ENCODE measurements at places on chromosomes 7 and 10.

DNA sequence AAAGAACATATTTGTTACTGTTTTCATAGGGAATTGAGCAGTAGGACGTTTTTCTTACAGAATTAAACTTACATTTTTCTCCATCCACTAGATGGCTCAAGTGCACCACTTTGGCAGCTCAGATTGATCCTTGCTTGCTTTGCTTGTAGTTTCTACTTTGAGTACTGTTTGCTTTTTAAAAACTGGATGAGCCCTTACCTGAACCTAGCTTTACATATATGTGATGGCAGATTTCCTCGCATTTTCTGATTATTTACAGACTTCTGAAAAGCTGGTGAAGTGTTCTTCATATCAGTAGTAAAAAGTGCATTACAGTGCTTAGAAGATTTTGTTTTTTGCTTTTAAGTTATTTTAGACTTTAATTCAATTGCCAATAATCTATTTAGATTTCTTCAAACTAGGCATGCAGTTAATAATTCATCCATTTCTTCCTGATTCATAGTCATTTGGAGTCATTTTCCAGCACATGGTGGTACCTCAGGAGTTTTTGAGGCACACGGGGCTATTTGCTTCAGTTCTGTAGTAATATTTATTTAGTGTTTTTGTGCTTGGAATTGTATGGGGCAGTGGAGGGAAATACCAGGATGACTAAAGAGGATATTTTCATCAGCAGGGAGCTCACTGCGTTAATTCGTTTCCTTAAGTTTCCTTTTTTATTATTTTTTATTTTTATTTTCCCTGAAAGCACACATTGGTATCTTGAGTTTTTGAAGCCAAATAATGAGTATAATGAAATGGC is 57.3 kb downstream of the MAPK8 start:
- peak; percentile 55 for DNase-seq

GRCh38 chr7:150968056-150968733 is 9.9 kb downstream of the KCNH2 start:
- no peak for DNase-seq

DNA sequence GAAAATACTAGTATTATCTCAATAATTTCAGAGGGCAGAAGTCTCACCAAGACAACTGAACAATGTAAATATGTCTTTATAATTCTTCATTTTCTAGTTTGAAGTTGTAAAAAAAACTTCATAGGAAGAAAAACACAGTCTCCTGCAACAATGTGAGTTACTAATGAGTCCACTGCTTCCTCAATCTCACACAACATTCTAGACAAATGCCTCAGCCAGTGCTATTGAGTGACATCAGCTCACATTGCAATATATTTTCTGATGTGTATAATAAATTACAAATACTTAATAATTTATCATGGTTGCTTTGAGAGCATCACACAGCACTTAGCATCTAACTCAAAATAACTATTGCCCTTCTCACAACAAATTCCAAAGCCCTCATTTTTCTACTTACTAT is 321.2 kb downstream of the GRM8 start:
- DNase-seq, result no peak

DNA sequence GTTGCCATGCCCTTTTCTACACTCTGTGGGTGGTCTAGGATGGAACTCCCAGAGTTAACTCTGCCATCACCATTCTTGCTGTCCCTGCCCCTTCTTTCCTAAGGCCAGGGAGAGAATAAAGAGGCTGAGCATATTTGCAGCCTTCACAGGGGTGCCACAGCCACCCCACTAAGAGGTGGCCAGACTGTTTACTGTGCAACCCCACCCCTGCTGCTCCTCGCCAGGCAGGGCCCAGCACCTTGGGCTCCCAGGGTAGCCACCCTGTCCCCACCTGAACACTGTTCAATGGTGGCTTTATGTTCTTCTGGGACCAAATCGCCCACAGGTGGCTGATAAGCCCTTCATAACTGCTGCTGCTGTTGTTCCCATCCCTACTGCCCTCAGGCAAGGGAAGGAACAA is 198.9 kb downstream of the SNX13 start:
- DNase-seq, result no peak

GRCh38 chr10:51527522-51528219 is 171.7 kb downstream of the CSTF2T start:
- DNase-seq, result no peak

GRCh38 chr7:78828317-78828716 is 625.1 kb downstream of the MAGI2 start:
- no peak for DNase-seq

GRCh38 chr10:52383088-52383487 is 69.0 kb downstream of the DKK1 start:
- no peak for DNase-seq

GRCh38 chr7:42758124-42758523 is 153.7 kb downstream of the C7orf25 start:
- DNase-seq, result no peak

DNA sequence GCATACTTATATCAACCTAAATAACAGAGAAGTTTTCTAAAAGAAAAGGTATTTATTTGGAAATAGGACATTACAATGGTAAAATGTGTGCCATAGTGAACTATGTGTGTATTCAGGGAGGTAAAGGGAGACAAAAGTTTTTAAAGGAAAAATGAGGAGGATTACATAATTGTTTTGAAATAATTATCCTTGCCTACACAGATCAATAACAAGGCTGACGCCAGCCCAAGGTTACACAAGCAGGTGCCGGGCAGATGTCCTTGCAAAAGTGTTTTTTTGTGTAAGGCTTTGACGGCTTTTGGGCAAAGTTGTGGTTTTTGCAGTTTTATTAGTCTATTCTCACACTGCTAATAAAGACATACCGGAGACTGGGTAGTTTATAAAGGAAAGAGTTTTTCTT is 22.7 kb upstream of the SLC35B4 start:
- no peak for DNase-seq

GRCh38 chr10:17648243-17649035 is 4.5 kb downstream of the STAM start:
- DNase-seq, result no peak

DNA sequence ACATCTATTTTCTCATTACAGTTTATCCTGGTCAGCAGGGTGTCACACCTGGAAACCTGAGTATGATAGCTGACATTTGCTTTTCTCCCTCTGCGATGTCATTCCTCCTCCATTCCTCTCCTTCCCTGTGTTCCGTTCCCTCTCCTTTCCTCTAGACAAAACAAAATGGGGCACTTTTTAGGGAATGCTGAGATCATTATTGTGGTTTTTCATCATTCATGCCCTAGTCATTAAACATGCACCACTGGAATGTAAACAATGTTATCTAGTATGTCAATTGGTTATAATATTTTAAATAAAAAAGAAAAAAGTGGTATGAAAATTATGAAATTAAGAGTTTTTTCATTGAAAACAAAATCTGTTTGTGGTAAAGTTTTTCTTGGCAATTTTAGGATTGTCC is 132.6 kb downstream of the MAPK8 start:
- DNase-seq, result no peak

- no peak for DNase-seq
Observed at GRCh38 chr7:883055-884021, 7.0 kb downstream of the GET4 start.

- no peak for DNase-seq
Observed at GRCh38 chr7:116810267-116811116, 51.9 kb upstream of the CAPZA2 start.

GRCh38 chr7:151235091-151235787 is 3.0 kb downstream of the CHPF2 start:
- DNase-seq, result no peak

DNA sequence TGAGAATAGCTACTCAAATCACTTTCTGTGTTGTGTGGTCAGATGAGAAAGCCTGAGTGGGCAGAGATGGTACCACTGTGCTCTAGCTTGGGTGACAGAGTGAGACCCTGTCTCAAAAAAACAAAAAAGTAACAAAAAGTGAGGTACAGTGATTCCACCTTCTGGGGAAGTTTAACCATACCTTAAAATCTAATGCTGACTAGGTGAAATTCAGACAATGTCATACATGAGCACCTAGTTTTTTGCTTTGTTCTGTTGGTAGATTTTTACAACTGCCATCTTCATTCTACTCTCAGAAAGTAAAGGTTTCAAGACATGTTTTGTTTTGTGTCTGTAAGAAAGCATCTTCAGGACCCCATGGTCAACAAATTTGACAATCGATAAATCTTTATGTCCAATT is 144.2 kb downstream of the ARHGAP21 start:
- no peak for DNase-seq

GRCh38 chr10:75106242-75106641 is 5.2 kb upstream of the SAMD8 start:
- DNase-seq, result no peak

- no peak for DNase-seq
Observed at GRCh38 chr7:152086513-152086912, 61.0 kb downstream of the GALNT11 start.

GRCh38 chr7:30390736-30391636 is 87.6 kb downstream of the NOD1 start:
- DNase-seq, result no peak

- no peak for DNase-seq
Observed at GRCh38 chr7:92754919-92755581, 81.3 kb downstream of the CDK6 start.

DNA sequence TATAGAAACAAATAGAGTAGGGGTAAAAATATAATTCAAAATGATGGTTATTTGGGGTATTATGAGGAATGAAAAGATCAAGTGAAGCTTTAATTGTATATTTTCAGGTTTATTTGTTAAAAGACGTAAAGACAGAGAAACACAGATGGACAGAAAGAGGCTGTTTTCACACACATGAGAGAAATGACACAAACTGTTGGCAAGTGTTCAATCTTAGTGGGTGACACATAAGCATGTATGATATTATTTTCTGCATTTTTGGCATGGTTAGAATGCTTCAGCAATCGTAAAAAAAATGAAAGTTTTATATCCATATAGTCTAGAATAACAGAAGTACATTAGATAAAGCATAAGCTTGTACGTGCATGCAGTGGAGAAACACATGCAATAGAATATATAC is 464.4 kb upstream of the AKR1E2 start:
- DNase-seq, result no peak

DNA sequence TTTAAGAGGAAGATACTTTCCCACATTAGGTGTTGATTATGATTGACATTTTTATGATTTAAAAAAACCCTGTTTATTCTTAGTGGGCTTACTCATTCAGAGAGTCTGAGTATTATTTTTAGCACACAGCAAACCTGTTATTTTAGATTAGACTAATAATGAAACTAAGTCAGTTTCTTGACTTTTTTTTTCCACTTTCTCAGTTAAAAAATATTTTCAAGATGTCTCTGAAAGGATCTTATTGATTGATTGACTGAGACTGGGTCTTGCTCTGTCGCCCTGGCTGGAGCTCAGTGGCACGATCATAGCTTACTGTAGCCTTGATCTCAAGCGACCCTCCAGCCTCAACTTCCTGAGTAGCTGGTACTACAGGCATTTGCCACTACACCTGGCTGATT is 20.4 kb upstream of the INPP5F start:
- peak; percentile 8 for DNase-seq

GRCh38 chr10:112716076-112716475 is 234.0 kb upstream of the TCF7L2 start:
- DNase-seq, result no peak

- no peak for DNase-seq
Observed at GRCh38 chr10:127889605-127890195, 3.0 kb downstream of the CLRN3 start.

DNA sequence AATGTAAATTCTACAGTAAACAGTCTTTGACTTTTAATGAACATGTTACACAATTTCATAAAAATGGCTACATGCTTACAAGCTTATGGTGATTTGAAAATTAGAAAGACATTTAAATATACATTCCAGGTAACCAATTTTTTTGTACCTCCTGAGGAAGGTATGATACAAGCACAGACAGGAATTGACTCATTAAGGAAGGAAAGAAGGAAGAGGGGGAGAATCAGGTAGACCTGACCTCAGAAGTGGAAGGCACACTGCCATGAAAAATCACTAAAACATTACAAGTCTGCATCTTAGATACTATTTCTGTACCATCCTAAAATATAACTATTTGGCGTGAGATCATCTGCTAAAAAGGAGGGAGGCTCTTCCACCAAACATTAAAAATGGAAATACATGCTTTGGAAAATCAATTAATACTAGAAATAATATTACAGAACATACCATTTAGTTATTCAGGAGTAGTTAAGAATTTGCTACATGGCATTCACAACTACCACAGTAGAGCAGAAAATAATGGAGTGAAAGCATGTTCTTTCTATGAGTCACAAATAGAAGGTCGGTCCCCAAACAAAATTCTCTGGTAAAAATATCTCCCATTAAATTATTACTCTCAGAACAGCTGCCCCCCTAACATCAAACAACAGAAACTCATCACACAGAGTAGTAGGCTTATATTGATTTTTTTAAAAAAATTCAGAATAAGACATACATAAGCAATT is 15.2 kb downstream of the RAB11FIP2 start:
- no peak for DNase-seq

- no peak for DNase-seq
Observed at GRCh38 chr7:107130487-107131220, 38.1 kb upstream of the HBP1 start.

DNA sequence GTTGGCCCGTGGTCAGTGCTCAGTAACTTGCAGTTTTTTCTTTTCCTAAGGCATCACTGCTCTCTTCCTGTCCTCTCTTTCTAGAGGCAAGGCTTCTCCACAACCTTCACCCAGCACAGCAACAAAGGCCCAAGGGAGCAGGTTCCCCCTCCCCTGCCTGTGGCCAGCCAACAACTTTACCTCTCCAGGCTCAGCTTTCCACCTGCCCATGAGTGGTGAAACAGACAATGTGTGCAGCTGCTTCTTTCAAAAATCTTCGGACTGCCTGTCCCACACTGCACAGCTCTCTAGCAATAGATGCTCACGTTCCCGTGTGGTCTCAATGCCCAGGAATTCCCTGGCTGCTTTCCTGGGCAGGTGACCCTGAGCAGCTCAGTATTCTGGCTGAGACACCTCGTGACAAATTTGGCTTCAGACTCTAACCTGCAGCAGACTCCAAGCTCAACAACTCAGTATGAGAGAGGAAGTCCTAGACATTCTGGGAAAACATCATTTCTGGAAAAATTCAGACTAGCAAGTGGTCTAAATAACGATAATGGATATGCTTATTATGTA is 28.9 kb upstream of the TMEM72 start:
- no peak for DNase-seq

DNA sequence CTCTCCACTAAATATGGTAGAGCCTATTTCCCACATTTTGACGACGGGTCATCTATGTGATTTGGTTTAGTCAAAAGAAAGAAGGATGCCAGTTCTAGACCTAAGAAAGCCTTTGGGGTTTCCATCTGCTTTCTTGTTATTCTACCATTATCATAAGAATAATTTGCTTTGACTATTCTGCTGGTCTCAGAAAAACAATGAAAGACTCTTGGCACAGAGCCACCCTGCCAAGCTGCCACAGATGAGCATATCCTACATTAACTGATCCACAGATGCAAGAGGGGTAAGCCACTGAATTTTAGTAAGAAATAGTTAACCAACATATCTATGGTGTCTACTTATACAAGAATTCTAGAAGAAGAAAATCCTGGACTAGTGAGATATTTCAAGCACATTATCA is 158.6 kb upstream of the MAGI2 start:
- DNase-seq, result no peak

DNA sequence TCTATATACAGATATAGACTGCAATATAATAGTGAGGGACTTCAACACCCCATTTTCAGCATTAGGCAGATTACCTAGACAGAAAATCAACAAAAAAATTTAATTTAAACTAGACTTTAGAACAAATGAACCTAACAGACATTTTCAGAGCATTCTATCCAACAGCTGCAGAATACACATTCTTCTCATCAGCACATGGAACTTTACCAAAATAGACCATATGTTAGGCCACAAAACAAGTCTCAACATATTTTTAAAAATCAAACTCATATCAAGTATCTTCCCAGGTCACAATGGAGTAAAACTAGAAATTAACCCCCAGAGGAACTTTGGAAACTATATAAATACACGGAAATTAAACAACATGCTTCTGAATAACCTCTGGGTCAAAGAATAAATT is 169.6 kb downstream of the MTERF1 start:
- DNase-seq, result no peak

Measured in OCI-LY7 (cell line).